ENCODE measurements at places on chromosomes 7 and 10.

- no peak for DNase-seq
Measured at GRCh38 chr10:101566333-101567164, 21.5 kb downstream of the POLL start.

GRCh38 chr7:102472126-102473041 is 6.3 kb downstream of the POLR2J start:
- DNase-seq, result no peak

- DNase-seq, result no peak
Measured at GRCh38 chr7:24018331-24018730, 265.7 kb upstream of the NPY start.

GRCh38 chr10:53025172-53025711 is 252.7 kb upstream of the MBL2 start:
- no peak for DNase-seq

- no peak for DNase-seq
Measured at GRCh38 chr7:20112696-20113095, 104.5 kb downstream of the MACC1 start.

GRCh38 chr10:50576245-50576815 is 47.4 kb downstream of the SGMS1 start:
- DNase-seq, result no peak

DNA sequence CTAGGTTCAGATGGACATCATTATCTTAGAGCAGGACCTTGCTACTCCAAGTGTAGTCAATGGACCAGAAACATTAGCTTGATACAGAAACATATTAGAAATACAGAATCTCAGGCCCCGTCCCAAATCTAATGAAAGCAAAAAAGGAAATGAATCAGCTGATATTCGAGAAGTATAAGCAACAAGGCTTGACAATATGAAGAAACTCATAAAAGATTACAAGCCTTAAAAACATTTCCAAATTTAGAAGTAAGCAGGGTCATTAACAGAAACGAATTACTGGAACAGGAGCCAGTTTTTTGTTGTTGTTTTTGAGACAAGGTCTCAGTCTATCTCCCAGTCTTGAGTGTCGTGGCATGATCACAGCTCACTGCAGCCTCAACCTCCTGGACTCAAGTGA is 40.5 kb upstream of the GSAP start:
- DNase-seq, result no peak

- no peak for DNase-seq
Measured at GRCh38 chr10:97850446-97850845, 803 bp downstream of the GOLGA7B start.

- no peak for DNase-seq
Measured at GRCh38 chr10:7251696-7252465, 159.0 kb downstream of the SFMBT2 start.

- DNase-seq, result no peak
Measured at GRCh38 chr7:16867328-16867727, 14.5 kb downstream of the AGR3 start.

GRCh38 chr7:147915781-147916180 is 674.8 kb upstream of the C7orf33 start:
- no peak for DNase-seq

- DNase-seq, result no peak
Measured at GRCh38 chr7:142353147-142354060, 95.5 kb upstream of the PRSS58 start.

- no peak for DNase-seq
Measured at GRCh38 chr7:27478084-27478483, 184.6 kb downstream of the HIBADH start.

- DNase-seq, result no peak
Measured at GRCh38 chr7:157814931-157815705, 478.3 kb downstream of the DNAJB6 start.

- DNase-seq, result no peak
Measured at GRCh38 chr10:68428396-68429104, 21.5 kb upstream of the RUFY2 start.

DNA sequence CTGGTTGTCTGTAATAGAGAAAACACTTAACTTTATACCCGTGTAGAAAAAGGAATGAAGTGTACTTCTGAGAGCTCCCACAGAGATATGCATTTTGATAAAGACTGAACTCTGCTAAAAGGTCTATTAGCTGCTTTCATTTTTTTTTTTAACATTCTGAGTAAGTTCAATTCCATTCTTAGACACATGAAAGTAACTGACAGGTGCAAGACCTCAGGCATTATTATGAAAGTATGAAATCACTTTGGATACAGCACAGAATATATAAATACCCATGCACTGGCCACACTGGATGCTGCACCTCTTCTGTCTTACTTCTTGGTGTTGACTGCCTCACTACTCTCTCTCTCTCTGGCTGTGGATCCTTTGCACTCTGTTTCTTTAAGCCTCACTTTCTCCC is 46.2 kb downstream of the VWDE start:
- no peak for DNase-seq

DNA sequence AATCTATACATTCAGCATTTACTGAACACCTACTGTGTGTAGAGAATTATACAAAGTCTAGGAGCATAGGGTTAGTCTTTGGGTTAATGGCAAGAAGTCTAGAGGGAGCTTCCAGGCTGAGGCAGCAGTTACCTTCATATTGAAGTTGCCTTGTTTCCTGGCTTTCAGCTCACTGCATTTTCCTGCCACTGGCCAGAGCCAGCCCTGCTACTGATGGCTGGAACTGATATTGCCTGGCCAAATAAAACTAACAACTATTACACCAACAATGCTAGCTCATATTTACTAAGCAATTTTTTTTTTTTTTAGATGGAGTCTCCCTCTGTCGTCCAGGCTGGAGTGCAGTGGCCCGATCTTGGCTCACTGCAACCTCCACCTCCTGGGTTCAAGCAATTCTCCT is 165.7 kb upstream of the ITGB1 start:
- no peak for DNase-seq

DNA sequence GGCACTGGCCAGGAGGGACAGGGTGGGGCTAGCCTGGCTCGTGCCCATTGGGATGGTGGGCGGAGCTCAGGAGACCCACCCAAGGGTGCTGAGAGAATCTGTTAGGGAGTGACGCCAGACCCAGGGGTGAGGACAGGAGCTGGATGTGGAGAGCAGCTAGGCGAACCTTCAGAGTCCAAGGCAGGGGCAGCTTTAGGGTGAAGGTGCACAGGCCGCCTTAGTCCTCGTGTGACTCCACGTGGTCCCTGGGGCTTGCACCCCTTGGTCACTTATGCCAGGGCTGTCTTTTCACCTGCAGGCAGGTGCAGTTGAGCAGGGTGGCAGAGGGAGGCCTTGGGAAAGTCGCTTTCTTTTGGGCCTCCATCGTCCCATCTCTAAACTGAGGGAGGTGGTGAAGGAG is 4.3 kb downstream of the RAMP3 start:
- DNase-seq, result no peak

- no peak for DNase-seq
Measured at GRCh38 chr10:99834410-99834809, 52.0 kb downstream of the ABCC2 start.

- no peak for DNase-seq
Measured at GRCh38 chr7:150307904-150308303, 15.3 kb upstream of the LRRC61 start.

DNA sequence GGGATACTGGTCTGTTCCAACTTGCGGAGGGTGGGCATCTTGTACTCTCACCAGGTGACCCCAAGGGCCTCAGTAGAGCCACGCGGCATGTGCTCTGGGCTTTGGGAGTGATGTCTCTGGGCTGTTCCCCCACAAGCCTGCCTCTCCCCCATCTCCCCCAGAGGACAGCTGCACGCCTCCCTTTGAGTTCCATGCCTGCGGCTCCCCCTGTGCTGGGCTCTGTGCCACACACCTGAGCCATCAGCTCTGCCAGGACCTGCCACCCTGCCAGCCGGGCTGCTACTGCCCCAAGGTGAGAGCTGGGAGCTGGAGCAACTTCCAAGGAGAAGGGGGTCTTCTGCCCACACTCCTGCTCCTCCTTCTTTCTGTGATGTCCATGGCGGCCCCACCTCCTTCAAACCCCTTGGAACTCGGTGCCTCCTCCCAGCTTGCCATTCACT is 15.0 kb upstream of the ZNF862 start:
- no peak for DNase-seq

DNA sequence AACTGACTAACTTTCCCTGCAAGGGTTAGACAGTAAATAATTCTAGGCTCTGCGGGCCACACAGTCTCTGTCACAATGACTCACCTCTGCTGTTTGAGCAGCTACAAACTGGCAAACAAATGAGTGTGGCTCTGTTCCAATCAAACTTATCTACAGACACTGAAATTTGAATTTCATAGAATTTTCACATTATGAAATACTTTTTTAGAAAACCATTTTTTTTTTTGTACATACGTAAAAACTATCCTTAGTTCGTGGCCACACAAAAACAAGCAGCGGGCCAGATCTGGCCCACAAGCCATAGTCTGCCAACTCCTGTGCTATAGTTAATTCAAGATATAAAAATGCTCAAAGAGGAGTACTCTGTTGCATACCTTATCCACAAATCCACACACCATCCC is 32.6 kb downstream of the PIP4K2A start:
- peak; percentile 29 for DNase-seq

DNA sequence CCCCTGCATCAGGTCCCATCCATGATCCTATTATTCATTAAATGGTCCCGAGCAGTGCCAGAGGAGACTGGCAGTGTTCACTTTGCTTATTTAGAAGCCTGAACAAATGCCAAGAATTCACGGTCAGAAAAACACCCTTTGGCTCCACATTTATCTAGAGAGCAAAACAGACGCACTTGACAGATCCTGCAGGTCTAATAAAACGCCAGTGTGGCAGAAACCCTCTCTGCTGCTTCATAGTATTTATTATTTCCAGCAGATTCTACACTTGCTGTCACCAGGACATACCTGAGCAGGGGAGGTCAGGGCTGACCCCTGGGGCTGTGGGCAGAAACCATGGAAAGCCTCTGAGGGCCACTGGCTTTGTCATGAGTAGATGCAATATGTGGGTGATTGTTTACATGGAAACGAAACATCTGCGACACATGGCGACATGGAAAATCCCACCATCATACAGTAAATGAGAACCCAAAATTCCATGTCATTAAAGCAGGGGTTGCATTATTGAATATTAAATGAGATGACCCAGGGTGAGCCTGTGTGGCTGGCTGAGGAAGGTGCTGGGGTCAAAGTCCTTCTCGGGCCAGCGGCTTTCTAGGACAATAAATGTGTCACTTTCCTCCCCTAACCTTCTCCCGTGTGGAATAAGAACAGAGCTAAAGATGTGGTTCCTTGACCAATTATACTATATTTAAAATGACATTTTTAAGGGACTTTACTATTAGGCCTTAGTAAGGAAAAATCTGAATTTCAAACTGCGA is 205.9 kb upstream of the SVIL start:
- DNase-seq, result no peak

- DNase-seq, result no peak
Measured at GRCh38 chr7:154853063-154853726, 149.7 kb downstream of the PAXIP1 start.

- no peak for DNase-seq
Measured at GRCh38 chr10:30762620-30763019, 133.1 kb upstream of the LYZL2 start.

- peak; percentile 10 for DNase-seq
Measured at GRCh38 chr7:127252778-127253280, at the start of gene GRM8. Gene GRM8, minus strand, starts transcription at chr7:127252941.

- no peak for DNase-seq
Measured at GRCh38 chr10:93680412-93681047, 21.9 kb downstream of the FRA10AC1 start.

DNA sequence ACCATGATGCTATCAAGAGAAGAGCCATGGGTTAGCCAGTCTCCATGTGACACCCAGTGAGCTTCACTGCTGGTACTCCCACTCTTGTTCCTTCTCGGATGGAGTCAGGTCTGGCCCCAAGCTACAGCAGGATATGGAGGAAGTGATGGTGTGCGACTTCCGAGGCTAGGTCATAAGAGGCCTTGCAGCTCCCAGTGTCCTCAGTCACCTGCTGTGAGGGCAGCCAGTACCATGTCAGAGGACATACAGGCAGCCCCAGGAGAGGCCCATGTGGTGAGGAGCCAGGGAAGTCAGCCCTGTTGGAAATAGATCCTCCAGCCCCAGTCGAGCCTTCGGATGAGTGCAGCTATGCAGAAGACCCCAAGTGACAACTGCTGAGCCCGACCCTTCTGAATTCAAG is 237.0 kb downstream of the EBF3 start:
- no peak for DNase-seq

GRCh38 chr10:132001238-132001972 is 19.7 kb upstream of the BNIP3 start:
- DNase-seq, result no peak

DNA sequence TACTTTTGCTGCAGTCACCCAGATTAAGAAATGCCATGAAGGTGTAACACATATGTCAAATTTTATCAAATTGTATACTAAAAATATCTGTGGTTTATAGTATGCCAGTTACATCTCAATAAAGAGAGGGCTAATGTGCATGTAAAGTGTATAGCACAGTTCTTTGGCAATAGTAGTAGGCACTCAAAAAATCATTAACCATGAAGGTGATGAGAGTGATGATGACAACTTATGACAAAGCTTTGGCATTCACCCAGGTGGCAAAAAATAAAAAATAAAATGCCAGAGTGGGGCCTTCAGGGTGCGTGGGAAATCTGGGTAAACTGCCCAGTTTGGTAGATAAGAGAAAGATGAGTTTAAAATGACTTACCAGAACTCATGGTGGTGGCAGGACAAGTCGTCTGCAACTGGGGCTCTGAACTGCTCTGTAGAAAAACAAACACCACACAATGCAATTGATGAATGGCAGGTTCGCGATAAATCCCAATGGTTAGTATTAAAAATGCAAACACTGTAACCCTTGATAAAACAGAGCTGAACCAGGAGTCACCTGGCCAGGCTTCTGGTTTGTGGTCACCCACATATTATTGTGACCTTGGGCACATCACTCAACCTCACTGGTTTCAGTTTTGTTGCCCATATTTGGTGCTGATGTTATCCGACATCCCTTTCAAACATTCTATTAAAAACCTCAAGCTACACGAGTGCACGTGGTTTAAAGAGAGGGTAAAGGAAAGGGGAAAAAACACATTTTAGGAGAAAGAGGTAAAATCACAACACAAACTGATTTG is 120.2 kb downstream of the SORBS1 start:
- DNase-seq, result no peak

DNA sequence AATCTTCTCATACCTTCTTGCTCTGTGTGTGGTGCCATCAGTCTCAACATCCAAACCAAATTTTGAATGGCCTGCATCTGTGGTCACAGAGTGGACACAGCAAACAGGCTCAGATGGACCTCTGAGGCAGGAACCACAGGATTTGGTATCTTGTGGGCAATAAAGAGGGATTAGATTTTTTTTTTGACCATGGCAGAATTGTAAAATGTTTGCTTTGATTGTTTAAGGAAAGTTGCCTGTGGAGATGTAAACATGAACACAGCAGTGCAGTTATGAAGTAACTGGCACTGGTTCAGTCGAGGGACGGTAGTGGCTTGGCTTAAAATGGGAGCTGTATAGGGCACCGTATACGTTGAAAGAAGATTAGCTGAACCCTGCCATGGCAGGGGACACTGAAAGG is 464.7 kb downstream of the SH2D4B start:
- no peak for DNase-seq
